ENCODE measurements at places on chromosomes 13 and 19.

- DNase-seq = peak; percentile 36
- H3K27me3 ChIP-seq = no peaks in the 10 kb centered on the region
- no peak overlapping the region for H3K4me3 ChIP-seq
- no peaks in the 10 kb centered on the region for H3K36me3 ChIP-seq
- H3K4me1 ChIP-seq = no peaks in the 10 kb centered on the region
- H3K27ac ChIP-seq = no peak overlapping the region
These were observed 480.2 kb upstream of the MIR17HG start for GRCh38 chr13:90867336-90867683.

DNA sequence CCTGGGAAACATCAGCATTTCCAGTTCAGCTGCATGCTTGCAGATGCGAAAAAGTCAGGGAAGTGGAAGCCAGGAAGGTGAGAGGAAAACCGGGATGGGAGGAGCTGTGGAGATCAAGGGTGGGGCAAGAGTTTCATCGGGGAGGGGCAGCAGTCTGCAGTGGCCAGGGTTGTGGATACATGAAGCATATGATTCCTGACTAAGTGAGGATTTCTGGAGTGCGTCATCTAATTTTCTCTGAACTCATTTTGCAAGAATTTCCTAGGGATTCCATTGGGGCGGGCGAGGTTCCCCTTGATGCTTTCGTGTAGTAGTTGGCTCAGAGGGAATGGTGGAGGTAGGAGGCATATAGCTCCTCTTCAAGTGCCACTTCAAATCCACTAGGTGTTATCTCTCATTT is 344.1 kb upstream of the TMTC4 start:
- DNase-seq = no peak
- H3K4me1 ChIP-seq = no peaks in the 10 kb centered on the region
- H3K27ac ChIP-seq = no peak overlapping the region

- DNase-seq = no peak
- no peaks in the 10 kb centered on the region for H3K27me3 ChIP-seq
- no peaks in the 10 kb centered on the region for H3K36me3 ChIP-seq
- no peak overlapping the region for H3K27ac ChIP-seq
These were observed 48.8 kb downstream of the IRS2 start for GRCh38 chr13:109737606-109738005.

GRCh38 chr13:99792079-99792921 is 179.3 kb downstream of the ZIC5 start:
- H3K4me3 ChIP-seq = no peak overlapping the region
- no peak overlapping the region for H3K27ac ChIP-seq
- no peaks in the 10 kb centered on the region for H3K36me3 ChIP-seq
- no peak for DNase-seq

- H3K27ac ChIP-seq = no peak overlapping the region
- no peak overlapping the region for H3K4me3 ChIP-seq
- H3K36me3 ChIP-seq = peaks cover 52% of the 10 kb centered on the region
- DNase-seq = no peak
These were observed 4.2 kb downstream of the MED16 start for GRCh38 chr19:888581-889385.

GRCh38 chr13:36882829-36883390 is 37.1 kb downstream of the SMAD9 start:
- no peaks in the 10 kb centered on the region for H3K27me3 ChIP-seq
- no peak overlapping the region for H3K27ac ChIP-seq
- H3K36me3 ChIP-seq = peaks cover 16% of the 10 kb centered on the region
- no peaks in the 10 kb centered on the region for H3K4me1 ChIP-seq

DNA sequence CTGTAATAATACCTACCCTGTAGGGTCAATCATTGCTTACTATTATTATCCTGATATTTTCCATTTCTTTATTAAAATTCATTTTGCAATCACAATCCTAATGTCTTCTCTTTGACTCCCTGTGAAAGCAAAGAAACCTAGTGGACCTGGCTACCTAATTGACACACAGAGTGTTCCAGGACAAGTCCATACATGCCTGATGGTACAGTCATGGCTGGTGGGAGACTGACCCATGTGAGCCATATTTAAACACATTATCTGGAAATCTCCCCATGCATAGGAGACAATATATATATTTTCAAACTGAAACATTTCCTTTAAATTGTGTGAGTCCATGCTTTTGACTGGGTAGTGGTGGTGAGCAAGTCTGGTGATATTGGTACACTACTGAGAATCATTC is 230.6 kb upstream of the DACH1 start:
- no peak overlapping the region for H3K4me3 ChIP-seq
- H3K27me3 ChIP-seq = no peaks in the 10 kb centered on the region
- no peak overlapping the region for H3K27ac ChIP-seq
- no peaks in the 10 kb centered on the region for H3K36me3 ChIP-seq
- no peak for DNase-seq

DNA sequence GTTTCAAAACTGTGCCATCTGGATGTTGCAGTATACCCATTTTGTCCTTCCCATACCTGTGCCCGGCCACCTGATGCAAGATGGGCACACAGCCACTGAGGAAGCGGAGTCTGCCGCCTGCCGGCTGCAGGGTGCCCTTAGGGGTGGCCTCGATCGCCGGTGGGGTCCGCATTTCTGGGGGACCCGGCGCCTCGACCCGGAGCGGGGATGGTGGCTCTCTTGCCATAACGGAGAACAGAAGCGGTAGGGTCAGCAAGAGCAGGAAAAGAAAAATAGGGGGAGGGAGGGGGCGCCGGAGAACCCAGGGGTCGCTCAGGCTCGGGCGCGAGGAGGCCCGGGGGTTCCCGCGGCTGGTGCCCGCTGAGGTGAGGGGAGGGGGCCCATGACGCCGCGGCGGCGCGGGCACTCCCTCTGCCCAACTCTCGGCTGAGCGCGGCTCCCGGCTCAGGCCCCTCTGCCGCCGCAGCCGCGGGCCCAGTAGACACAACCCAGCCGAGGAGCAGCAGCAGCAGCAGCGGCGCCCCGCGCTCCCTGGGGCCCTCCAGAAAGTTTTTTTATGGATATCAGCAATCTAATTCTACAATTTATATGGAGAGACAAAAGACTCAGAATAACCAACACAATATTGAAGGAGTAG is 13.8 kb upstream of the CYP4F2 start:
- no peak for DNase-seq
- H3K36me3 ChIP-seq = no peaks in the 10 kb centered on the region
- no peak overlapping the region for H3K27ac ChIP-seq
- peaks cover 18% of the 10 kb centered on the region for H3K27me3 ChIP-seq
- no peak overlapping the region for H3K4me3 ChIP-seq
- no peaks in the 10 kb centered on the region for H3K4me1 ChIP-seq

- H3K4me3 ChIP-seq = no peak overlapping the region
- H3K27me3 ChIP-seq = no peaks in the 10 kb centered on the region
- peaks cover 11% of the 10 kb centered on the region for H3K4me1 ChIP-seq
- DNase-seq = no peak
These were observed 378.9 kb downstream of the DLEU7 start for GRCh38 chr13:50464349-50465251.

DNA sequence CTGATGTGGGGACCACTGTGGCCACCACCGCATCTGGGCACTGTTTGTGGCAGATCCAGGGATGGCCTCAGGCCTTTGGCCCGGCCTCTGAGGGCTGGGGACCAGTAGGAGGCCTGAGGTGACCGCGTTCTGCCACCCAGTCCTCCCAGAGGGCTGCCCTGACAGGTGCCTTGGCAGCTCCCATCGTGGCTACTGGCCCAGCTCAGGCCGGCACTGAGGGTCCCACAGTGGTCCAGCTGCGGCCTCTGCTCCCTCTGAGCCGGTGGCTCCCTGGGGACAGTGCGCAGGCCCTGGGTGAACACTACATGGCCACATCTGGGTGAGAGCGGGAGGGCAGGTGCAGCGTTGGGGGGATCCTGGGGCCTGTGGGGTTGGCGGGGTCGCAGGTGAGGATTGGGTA is 61.9 kb downstream of the KDM4B start:
- H3K27ac ChIP-seq = no peak overlapping the region
- H3K4me1 ChIP-seq = peaks cover 21% of the 10 kb centered on the region
- peaks cover 12% of the 10 kb centered on the region for H3K36me3 ChIP-seq
- no peak for DNase-seq
- H3K27me3 ChIP-seq = no peaks in the 10 kb centered on the region
- no peak overlapping the region for H3K4me3 ChIP-seq

DNA sequence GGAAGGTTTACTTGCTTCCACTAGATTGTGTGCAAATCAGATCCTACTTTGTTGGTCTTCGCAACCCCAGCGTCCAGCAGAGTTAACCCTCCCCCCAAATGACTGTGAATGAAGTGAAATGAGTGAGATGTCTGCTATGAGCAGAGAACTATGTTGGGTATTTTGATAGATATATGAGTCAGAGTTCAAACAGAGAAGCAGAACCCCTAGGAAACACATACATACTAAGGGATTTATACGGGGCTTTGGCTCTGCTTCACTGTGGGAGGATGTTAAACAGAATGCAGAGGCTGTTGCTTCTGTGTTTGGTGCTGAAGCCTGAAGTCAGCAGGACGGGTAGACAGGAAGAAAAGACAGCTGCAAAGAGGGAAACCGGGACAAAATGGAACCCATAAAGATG is 197.0 kb downstream of the MZT1 start:
- H3K4me3 ChIP-seq = no peak overlapping the region
- no peaks in the 10 kb centered on the region for H3K27me3 ChIP-seq
- H3K4me1 ChIP-seq = no peaks in the 10 kb centered on the region
- no peak for DNase-seq
- no peak overlapping the region for H3K27ac ChIP-seq

DNA sequence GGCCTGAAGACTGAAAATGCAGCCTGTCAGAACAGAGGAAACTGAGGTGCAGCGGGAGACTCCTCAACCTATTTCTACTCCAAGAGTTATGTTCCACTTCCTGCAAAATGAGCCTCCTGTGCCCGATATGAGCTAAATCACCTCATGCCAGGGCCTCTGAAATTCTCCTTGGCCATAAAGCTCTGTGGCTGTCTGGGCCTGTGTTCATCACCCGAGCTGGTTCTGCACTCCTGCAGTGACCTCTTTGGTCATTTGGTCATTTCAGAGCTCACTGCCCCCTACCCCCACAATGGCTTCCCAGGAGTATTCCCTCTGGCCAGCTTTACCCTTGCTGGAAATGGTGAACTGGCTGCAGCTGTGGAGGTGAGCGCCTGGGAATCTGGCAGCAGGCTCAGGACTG is 51.7 kb upstream of the SERPINE3 start:
- no peak overlapping the region for H3K4me3 ChIP-seq
- peaks cover 3% of the 10 kb centered on the region for H3K4me1 ChIP-seq
- H3K27me3 ChIP-seq = no peaks in the 10 kb centered on the region
- H3K27ac ChIP-seq = no peak overlapping the region

DNA sequence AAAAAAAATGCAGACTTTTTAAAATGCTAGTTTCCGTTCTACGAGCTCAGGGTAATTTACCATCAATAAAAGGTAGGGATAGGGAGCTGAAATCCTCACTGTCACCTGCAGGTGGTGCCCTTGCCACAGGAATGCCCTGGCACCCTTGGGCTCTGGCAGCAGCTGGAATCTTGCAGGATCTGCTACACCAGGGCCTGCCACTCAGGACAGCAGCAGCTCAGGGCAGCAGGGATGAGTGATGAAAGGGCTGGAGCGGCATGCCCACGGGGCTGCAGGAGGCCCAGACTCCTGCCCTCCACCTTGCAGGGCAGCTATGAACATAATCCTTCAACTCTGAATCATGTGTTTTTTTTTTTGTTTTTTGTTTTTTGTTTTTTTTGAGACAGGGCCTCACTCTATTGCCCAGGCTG is 54.0 kb downstream of the GNG7 start:
- DNase-seq = peak; percentile 68
- no peak overlapping the region for H3K27ac ChIP-seq
- H3K4me3 ChIP-seq = no peak overlapping the region
- H3K27me3 ChIP-seq = no peaks in the 10 kb centered on the region

DNA sequence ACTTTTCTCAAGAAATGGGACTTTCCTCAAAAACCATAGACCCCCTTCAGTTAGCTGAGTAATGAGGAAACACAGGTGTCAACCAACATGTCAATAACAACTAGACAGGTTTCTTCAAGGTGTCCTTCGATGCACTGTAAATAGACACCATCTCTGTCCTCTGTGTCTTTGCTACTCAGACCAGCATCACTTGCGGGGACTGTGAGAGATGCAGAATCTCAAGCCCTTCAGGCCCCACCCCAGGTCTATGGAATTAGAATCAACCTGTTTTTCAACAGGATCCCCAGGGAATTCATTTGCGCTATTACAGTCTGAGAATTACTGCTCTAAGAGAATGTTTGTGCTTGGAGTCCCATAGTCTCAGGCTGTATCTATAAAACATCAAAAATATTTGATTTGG is 469.9 kb downstream of the COG6 start:
- no peak overlapping the region for H3K4me3 ChIP-seq
- no peak overlapping the region for H3K27ac ChIP-seq
- H3K4me1 ChIP-seq = no peaks in the 10 kb centered on the region

DNA sequence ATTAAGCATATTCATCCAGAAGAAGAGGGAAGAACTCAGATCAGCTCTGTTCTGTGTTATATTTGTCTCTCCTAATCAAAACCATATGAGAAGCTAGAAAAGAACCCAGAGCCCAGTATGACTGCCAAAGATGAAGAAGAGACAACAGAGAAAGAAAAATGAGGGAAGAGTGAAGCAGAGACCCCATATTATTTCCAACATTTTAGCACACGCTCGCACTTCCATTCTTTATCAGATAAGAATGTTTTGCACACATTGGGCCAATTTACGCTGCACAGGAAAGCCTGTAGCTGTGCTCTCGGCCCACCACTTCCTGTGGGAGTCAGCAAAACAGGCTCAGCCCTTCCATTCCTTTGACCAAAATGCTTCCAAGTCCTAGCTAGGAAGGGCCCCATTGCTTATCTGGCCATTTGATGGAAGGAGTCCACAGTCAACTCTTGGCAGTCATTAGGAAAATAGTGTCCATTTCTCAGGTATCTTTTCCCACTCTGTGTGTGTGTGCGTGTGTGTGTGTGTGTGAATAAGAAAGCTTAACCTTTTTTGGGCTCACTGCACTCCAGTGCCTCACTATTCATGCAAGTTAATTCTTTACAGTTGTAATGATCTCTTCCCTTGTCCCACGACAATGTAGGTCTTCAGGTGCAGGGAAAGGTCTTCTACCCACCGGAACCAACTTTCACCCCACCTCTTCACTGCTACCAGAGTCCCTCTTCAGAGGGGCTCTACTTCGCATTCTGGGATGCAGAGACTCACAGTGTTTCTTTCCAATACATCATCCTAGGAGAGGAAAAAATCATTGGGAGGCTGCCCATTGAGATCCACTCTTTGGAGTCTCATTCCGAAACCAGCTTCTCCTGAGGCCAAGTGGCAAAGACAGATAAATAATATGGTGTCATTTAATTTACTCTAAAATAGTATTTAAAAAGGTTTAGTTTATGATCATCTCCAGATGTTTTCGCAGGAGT is 237.5 kb downstream of the COG6 start:
- peak overlapping the region; percentile 8 for H3K4me3 ChIP-seq
- H3K27me3 ChIP-seq = no peaks in the 10 kb centered on the region
- H3K4me1 ChIP-seq = peaks cover 19% of the 10 kb centered on the region
- DNase-seq = peak; percentile 46

GRCh38 chr19:53192771-53193534 is at the start of gene ZNF665:
TSS of gene ZNF665 (minus strand) at chr19:53193358. CDS start at chr19:53182898, 10,460 bp downstream.
- H3K27me3 ChIP-seq = no peaks in the 10 kb centered on the region
- H3K4me1 ChIP-seq = no peaks in the 10 kb centered on the region
- H3K27ac ChIP-seq = peak within 1 kb of the TSS; percentile 76
- H3K36me3 ChIP-seq = no peaks in the 10 kb centered on the region
- DNase-seq = peak; percentile 93

Measured in heart left ventricle (tissue), 16 donors.